ENCODE measurements at places on chromosomes 4 and X. TPM values are rescaled to one million over a fixed set of nuclear protein-coding genes. Genes with fewer than 3 reads are reported as not detected.

The GABRE gene
- total RNA-seq, result 33.8 TPM

The FAM193A gene
- 26.1 TPM for total RNA-seq

The PRMT9 gene
- 9.4 TPM for total RNA-seq

The GAGE12E gene
- total RNA-seq, result not detected

The GUCY1B1 gene
- total RNA-seq, result 18.1 TPM

The APLN gene
- 4.2 TPM for total RNA-seq

The ADH1C gene
- total RNA-seq, result 8.2 TPM

The CHRDL1 gene
- 60.6 TPM for total RNA-seq

The RNF128 gene
- total RNA-seq, result 15.4 TPM

The GEMIN8 gene
- 15.8 TPM for total RNA-seq

The STBD1 gene
- total RNA-seq, result 5.5 TPM

The ITM2A gene
- total RNA-seq, result 58.5 TPM

The RAB40AL gene
- total RNA-seq, result 1.6 TPM

The KDM6A gene
- total RNA-seq, result 27.0 TPM

The PWWP3B gene
- total RNA-seq, result 0.44 TPM

The STPG2 gene
- total RNA-seq, result 1.1 TPM

The CNGA1 gene
- 0.53 TPM for total RNA-seq

The SPANXN1 gene
- not detected for total RNA-seq

The UGT8 gene
- 1.2 TPM for total RNA-seq

The SEC24B gene
- total RNA-seq, result 35.0 TPM

The TCEAL7 gene
- total RNA-seq, result 3.2 TPM

The YIPF6 gene
- 45.0 TPM for total RNA-seq

The SASH3 gene
- total RNA-seq, result 74.9 TPM

All from lower lobe of right lung (tissue), 2 donors.